ENCODE measurements at places on chromosomes 16 and 17.

DNA sequence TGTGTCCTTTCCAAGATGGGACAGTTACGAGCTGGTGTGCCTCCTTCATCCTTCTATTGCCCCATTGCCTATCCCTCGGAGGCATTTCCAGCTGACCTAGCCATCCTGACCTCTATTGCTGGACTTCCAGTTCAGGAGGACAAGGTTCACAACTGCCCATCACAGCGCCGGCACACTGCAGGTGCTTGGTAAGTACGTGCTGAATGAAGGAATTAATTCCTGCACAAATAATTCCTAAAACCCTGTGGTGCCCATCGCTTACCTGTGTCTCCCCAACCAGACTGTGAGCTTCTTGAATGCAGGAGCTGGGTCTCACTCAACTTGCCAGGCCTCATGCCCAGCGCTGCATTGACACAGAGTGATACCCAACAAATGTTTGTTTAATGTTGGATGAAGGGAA, 13.0 kb downstream of the ALOX15B start:
- DNase-seq, result no peak

DNA sequence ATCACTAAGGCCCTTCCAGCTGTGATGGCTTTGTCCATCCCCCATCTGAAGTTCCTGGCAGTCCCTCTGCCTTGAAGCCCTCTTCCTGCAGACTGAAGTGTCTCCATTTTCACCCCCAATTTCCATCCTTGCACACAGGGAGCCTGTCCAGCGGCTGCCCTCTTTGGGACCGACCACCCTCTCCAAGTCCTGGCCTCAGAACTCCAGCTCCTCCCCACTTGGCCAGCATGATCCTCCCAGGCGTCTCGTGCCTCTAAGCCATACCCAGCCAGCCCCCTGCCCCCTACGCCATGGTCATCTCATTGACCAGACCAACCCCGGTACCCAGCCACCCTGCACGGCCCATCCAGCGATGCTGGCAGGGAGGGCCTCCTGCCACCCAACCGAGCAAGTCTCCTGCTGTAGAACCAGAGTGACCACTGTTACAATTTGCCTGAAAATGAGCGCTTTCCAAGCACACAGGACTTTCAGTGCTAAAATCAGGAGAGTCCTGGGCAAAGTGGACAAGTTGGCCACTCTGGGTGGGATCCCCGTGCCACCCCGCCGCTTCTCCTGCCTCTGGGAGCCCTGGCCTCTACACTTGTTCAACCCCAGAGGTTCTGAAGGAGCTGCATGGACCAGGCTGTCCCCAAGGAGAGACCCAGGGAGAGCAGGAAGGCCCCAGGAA, 362.0 kb downstream of the SEC14L1 start:
- DNase-seq, result no peak

- DNase-seq, result no peak
Observed at GRCh38 chr16:3920206-3920605, 39.7 kb upstream of the CREBBP start.

GRCh38 chr17:59642565-59642964, 22.9 kb downstream of the CLTC start:
- no peak for DNase-seq

- no peak for DNase-seq
Observed at GRCh38 chr17:35214192-35214591, 20.0 kb upstream of the SLC35G3 start.

- no peak for DNase-seq
Observed at GRCh38 chr16:68069511-68070248, 15.5 kb upstream of the NFATC3 start.

DNA sequence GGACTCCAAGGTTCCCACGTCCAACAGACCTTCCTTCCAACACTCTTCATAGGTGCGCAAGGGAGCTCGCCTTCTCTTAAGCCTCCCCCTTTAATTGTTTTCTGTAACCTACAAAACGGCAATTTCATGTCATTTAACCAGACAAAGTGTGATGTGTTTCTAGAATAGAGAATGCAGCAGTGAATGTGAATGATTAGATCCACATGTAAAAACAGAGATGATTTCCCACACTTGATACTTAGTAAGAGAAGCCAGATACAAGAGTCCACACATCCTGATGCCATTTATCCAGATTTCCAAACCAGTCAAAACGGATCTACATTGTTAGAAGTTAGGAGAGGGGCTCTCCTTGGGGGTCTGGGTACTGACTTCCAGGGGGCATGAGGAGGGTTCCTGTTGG, 89.3 kb downstream of the IRF8 start:
- no peak for DNase-seq

DNA sequence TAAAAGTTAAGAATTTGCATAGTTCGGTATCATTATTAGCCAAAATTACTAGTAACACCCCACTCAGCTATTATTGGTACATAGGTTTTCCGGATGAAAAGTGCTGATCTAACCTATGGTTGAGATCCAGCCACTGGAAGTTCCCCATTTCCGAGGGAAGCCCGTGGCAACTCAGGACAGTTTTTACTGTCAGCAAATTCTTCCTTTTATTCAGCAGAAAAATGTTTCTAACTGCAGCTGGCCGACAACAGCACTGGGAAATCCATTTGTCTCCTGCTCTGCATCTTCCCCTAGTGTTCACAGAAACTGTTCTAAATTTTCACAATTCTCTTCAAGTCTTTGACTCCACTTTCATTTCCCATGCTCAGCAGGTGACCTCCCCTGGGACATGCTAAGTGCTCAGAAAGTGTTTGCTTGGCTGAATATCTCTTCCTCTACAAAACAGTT, 15.5 kb upstream of the MMD start:
- no peak for DNase-seq

GRCh38 chr17:60947100-60947499, 269.4 kb downstream of the BCAS3 start:
- peak; percentile 60 for DNase-seq

- DNase-seq, result peak; percentile 50
Observed at GRCh38 chr17:73643001-73643851, 1.0 kb downstream of the SDK2 start.
